ENCODE measurements at places on chromosomes 2 and 18. TPM values are rescaled to one million over a fixed set of nuclear protein-coding genes. Genes with fewer than 3 reads are reported as not detected.

GRCh38 chr2:6970551-6970950 lies 53.3 kb downstream of the RNF144A start:
- DNase-seq, result no peak

- no peak for DNase-seq
These were observed 74.3 kb downstream of the PTGR3 start for GRCh38 chr18:75134611-75134975.

DNA sequence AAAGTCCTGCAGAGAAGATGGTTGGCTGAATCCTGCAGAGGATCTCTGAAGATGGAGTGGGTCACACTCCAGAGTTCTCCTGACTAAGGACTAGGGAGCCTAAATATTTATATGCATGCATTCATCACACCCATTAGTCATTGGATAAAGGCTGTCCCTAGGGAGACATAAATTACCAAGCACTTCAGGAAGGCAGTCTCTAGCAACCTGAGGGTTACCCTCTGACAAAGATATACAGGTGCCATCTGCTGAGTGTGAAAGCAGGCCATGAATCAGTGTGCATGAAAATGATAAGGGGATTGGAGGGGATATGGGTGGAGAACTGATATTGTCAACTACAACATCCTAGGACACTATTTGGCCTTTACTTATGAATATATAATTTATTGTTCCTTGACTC lies 294.8 kb upstream of the DDX18 start:
- no peak for DNase-seq

DNA sequence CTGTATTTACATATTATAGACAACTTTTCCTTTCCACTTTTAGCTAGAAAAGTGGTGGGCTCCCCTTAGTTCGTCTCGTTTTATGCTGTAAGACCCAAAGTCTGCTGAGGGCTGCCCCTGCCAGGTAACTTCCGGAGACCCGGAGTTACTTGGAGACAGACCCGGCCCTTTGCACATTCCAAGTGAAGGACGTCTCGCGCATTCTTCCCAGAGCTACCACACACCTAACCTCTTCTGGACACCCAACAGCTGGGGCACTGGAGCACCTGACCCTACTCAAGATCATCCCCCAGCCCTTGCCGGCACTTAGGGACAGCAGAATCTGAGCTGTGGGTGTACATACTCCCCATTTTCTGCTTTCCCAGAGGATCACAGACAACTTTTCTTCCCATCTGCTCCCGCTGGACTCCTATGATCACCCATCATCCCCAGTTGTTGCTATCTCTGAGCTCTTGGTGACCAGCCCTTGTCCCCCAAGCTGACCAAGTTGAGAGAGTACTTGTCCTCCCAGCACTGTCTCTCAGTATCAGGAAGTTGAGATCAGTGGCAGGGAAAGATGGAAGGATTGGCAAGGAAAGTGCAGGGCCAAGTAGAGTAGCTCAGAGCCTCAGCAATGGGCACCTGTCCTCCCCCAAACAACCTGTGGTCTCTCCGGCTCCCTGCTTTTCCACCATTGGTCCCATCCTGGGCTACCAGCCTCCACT lies 8.4 kb upstream of the SATB2 start:
- no peak for DNase-seq

DNA sequence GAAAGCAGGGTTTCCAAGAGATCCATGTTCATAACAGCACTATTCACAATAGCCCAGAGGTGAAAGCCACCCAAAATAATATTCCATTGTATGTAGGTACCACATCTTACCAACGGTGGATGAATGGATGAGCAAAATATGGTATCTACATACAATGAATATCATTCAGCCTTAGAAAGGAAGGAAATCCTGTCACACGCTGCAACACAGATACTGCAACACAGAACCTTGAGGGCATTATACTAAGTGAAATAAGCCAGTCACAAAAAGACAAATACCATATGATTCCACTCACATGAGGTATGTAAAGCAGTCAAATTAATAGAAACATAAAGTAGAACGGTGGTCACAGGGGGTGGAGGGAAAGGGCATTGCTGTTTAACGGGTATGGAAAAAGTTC lies 155.7 kb downstream of the DTNB start:
- DNase-seq, result no peak

GRCh38 chr2:149645391-149645790 lies 57.8 kb upstream of the MMADHC start:
- DNase-seq, result no peak

DNA sequence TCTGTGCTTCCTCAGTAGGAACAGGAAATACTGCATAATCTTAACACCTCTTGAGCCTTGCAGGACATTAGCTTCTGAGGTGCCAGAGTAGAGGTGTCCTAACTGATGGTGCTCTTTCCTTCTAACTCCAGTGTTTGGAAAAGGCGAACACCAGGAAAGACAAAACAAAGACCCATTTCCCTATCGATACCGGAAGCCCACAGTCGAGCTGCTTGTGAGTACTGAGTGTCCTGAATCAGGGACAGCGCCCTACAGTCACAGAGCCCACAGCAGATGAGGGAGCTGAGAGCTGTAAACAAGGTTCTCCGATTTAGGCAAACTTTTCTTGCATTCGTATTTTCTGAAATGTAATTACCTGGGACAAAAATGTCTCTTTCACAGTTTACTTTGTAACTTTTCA lies 50.7 kb downstream of the SLC14A2 start:
- DNase-seq, result no peak

The DOK6 gene
- 6.3 TPM for total RNA-seq
